Osteoblast (primary cell): ENCODE measurements at places on chromosomes 5 and 9.

DNA sequence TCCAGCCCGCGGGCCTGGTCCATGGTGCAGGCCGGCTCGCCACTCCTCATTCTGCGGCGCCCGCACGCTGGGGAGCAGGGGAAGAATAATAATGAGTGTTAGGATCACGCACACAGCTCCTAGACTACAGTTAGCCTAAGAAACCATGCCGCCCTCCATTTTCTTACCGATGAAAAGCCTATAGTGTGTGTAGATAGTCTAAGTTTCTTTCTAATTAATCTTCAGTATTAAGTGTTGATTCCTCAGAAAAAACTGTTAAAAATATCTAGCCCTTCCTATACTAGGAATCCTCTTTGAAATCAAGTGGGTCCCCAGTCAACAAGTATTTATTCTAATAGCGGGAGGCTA is 9.3 kb downstream of the ZBED3 start:
- peak; percentile 31 for DNase-seq

DNA sequence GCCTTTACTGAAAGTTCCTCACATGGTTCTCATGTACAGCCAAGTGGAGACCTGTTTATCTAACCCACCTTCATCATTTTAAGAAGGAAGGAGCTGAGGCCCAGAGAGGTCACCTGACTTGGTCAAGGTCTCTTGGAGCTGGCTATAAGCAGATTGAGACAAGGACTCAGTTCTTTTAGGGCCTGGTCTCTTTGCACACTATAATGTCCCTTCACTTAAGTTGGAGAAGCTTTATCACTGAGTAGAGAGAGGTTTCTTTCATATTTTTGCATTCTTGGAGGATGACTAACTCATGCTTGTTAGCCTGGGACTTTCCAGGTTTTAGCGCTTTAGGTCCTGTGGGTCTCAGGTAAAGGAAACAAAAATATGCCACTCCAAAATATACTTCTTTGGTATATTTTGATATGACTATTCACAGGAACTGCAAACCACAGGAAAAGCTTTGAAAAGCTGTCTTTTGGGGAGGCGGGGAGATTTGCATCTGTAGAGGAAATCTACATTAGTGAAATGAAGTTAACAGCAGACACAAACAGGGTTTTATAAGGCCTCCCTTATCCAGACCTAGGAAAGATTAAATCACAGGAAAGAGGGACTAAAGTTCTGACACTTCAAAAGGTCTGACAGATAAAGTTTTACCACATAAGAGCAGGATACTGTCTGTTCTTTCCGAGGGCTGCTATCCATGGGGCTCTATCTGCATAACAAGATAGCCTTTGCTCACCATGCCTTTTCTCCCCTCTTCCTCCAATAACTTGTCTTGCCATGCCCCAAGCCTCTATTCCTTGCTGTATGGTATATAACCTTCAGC is 95.8 kb upstream of the ANKRD55 start:
- DNase-seq, result no peak

GRCh38 chr9:127281891-127282290 is 17.3 kb downstream of the GARNL3 start:
- DNase-seq, result no peak

DNA sequence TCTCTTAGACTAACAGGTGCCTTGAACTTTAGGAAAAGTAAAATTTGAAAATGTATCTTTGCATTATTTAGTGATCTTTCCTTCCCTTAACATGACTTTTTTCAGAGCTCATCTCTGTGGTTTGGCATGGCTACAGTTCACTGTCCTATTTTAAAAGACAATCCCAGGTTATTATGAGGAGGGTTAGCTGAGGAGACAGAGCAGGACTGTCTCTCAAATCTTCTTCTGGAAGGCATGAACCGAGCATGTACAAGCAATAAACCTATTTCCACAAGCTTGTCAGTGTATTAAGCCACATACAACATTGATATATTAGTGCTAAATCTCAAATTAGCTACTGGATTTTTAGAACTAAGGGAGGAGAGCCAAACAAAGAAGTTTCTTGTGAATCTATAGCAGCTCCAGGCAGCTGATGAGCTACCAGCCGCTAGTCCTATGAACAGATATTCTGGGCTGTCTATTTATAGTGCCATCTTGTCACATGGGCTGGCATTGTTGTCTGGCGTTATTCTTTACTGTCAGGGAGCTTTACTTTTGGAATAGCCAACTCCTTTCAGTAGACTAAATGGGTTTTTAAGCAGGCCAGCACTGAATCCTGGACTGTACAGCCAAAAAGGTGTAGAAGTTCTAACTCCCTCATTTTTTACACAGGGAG is 171.2 kb upstream of the ACTBL2 start:
- DNase-seq, result no peak

- no peak for DNase-seq
These were observed 217.2 kb downstream of the AGTPBP1 start for GRCh38 chr9:85524531-85524930.

GRCh38 chr9:95985440-95986055 is 110.1 kb downstream of the ERCC6L2 start:
- DNase-seq, result no peak

DNA sequence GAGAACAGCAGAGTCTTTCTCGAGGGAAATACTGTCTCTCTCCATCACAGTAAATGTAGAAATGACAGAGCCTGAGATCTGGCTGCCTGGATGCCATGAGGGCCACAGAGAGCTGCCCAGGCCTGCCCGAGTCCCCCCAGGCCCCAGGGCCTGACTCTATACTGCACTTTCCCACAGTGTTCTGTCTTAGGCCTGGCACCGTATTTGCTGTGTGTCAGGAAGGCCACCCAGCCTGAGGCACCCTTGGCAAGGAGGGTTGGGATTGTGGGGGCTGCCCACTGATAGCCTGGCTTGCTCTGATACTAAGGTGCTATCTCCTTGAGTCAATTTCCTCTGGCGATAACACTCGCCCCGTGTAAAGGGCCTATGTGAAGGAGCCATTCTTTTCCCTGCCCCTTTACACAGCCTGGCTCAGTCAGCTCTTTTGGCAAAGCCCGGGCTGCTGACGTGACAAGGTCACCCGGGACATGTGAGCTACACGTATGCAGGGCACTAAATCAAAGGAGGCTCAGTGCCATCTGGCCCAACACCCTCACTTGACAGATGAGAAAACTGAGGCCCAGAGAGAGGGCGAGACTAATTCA is 630.1 kb upstream of the KLF4 start:
- no peak for DNase-seq

GRCh38 chr9:109639674-109640579 is 140.1 kb upstream of the PALM2AKAP2 start:
- DNase-seq, result peak; percentile 74

DNA sequence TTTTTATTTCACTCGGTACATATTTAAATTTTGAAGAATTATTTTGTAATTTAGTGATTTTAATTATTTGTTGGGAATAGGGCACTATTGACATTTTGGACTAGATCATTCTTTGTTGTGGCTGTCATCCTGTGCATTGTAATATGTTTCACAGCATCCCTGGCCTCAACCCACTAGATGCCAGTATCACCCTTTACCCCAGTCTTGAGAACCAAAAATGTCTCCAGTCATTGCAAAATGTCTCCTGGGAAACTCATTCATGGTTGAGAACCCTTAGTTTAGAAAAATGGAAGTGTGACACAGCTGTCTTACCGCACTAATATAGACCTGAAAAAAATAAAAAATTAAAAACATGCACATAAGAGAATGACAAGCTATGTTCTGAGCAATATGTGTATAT is 88.4 kb upstream of the CCDC152 start:
- DNase-seq, result no peak

GRCh38 chr9:137430723-137431415 is 7.7 kb downstream of the NOXA1 start:
- DNase-seq, result no peak

DNA sequence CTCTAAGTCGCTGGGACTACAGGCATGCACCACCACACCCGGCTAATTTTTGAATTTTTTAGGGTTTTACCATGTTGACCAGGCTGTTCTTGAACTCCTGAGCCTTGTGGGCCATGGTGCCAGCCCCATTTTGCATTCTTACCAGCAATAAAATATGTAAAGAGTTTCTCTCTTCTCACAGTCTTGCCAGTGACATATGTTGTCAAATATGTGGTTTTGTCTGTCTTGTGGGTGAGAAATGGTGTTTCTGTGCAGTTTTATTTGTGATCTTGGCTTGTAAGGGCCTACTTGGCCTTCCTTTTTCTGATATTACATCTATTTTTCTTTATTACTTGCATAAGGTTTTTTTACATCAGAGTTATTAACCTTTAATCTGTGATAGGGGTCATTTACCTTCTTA is 47.1 kb downstream of the SPIN1 start:
- DNase-seq, result no peak

DNA sequence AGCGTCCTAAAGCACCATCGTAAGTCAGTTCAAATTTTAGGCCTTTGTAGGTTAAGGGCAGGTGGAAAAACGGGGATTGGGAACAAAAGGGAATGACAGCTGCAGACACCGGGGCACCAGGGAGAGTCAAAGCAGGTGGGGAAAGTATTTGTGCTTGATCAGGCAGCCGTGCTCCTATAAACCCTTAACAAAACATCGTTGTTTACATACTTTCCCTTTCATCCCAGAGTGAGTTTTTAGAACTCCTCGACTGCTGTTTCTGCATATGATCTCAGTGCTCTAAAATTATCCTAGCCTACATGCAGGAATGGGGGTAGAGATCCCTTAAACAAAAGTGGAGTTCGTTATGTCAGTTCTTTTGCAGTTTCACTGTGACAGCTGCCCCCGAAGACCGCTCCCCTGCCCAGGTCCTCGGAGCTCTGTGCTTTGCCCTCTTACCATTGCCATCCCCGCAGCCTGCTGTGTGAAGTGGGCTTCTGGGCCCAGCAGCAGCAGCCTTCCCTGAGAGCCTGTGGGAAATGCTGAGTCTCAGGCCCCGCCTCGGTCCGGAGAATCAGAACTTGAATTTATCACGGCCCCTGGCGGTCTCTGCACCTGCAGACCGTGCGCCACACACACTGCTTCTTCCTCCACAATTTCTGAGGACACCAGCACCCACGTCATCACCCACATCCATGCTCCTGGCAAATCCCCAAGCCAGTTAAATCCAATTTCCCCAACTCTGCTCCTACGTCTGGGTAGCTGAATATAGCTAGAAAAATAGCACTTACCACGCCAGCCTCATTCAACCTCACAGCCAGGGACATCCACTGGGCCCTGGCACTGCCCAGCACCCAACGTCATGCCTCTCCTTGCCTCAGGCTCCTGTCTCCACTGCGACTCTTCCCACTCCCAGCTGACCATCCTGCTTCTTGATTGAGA is 86.8 kb downstream of the NSUN2 start:
- no peak for DNase-seq

- no peak for DNase-seq
These were observed 576.7 kb upstream of the ZNF462 start for GRCh38 chr9:106286249-106286648.

GRCh38 chr9:127720865-127721227 is 5.0 kb downstream of the TTC16 start:
- DNase-seq, result peak; percentile 82

DNA sequence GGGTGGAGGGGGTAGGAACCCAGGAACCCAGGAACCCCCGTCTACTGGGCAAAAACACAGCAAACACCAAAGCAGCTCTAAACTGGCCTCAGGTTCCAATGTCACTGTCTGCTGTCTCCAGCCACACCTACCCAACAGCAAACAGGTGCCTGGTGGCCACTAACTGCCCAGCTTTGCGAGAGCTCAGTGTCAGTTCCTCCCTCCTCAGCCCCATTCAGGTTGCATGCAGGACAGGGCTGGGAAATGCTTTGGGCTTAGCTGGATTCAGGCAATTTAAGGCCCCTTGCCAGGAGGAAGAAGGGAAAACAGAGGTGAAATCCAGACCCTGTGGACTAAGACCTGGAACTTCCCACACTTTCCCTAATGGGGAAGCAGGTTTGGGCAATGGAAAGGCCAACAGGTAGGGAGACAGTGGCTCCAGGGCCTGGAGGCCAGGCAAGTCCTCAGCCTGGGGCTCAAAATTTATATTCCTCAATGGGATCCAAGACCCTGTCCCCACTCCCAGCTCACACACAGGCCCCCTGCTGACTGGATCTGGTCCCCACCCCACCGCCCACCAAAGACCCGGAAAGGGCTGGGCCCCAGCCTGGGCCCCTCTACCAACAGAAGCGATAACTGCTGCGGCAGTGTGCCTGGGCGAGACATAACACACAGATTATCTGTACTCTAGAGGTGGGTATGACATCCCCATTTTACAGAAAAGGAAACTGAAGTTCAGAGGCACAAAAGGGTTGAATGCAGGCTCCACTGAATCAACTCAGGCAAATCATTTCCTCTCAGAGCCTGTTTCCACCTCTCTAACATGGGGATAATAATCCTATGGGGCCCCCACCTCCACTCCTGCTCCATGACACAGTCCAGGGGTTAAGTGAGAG is 3.5 kb downstream of the EEIG1 start:
- peak; percentile 22 for DNase-seq

DNA sequence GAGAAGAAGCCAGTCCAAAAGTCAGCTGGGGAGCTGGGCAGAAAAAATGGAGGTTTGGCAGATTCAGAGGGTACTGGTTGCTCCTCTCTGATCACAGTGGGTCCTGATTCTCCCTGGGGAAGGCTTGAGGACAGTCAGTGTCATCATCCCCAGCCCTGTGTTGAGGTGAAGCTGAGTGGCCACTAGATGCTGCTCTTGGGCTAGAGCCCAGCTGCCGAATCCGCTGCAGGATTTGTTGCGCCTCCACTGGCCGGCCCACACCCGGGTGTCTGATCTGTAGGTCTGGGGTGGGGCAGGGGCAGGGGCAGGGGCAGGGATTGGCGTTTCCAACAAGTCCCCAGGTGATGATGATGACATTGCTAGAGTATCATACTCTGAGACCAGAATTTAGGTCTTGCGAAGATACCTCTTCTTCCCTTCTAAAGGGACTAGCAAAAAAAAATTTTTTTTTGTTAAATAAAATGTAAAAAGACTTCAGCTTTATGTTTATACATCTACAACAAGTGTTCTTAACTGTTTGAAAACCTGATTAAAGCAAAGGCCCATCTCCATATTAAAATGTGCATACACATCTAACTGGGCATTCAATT is 106.8 kb downstream of the PDE6A start:
- peak; percentile 97 for DNase-seq

GRCh38 chr5:55305345-55305744 is 2.1 kb downstream of the DHX29 start:
- no peak for DNase-seq

GRCh38 chr5:96919754-96920197 is 16.1 kb upstream of the LNPEP start:
- DNase-seq, result no peak

DNA sequence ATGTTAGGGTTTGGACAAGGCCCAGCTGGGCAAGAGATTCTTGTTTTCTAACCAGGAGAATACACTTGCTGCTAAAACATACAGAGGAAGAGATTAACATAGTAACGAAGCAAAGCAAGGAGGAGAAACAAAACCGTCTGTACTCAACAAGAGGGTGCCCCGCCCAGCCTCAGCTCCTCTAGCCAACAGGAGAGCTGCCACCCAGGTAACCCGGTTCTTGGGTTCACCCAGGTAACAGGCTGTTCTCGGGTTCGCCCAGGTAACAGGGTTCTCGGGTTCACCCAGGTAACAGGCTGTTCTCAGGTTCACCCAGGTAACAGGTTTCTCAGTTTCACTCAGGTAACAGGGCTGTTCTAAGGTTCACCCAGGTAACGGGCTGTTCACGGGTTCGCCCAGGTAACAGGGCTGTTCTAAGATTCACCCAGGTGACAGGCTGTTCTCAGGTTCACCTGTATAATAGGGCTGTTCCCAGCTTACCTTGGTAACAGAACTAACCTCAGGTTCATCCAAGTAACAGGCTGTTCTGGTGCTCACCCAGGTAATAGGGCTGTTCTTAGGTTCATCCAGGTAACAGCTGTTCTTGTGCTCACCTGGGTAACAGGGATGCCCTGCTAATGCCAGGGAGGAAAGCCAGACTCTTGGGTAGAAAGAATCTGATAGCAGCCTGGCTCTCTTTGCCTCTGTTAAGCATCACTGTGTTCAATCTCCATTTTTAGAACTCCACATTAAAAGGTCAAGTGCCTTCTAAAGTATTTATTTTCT is 271.6 kb downstream of the SYK start:
- no peak for DNase-seq
